ENCODE measurements at places on chromosomes 13 and 19. TPM values are rescaled to one million over a fixed set of nuclear protein-coding genes. Genes with fewer than 3 reads are reported as not detected.

DNA sequence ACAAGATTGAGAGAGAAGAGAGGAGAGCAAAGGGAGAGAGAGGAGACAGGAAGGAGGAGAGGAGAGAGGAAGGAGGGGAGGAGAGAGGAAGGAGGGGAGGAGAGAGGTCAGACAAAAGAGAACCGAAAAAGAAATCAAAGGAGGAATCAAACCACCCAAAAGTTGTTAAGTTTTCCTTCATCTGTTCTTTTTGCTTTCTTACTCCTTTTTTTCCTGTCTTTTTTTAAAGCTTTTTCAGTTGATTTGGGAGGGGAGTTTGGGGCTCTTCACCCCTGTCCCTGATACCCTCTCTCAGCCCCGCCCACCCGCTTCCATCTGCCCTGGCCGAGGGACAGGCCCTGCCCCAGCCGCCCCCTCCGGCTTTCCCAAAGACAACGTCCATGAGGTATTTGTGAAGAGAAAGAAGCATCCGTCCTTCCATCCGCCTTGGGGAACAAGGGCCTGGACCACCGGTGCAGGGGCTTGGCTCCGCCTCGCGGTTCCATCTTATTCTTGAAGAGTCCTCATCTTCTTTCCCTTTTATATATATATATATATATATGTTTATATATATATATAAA is 13.3 kb downstream of the ZNF574 start:
- DNase-seq, result no peak

DNA sequence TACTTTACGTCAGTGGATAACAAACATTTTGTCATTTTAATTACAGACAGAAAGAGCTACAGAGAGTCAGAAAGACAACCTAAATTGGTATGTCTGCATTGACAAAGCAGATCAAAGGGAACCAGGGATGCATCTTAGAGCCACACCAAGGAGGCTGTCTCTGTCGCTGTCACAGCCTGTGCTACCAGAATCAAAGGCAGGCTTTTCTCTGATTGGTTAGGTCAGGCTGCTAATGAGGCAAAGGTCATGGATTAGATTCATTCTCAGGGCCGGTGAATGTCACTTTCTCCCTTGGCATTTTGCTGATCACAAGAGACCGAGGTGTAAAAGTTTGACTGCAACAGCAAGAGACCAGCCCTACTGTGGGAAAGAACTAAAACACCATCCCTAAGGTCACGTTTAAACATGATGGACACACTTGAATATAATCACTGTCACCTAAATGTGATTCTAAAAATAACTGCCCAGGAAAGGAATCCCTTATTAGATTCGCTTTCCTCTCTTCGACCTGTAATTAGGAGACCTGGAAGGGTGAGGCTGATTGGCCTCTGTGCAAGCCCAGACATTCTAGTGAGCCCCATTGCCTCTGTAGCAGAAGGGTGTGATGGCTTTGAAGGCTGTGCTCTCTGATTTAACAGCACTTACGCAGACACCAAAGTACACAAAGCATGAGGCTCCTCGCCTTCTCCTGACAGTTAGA is 314.4 kb upstream of the NBEA start:
- DNase-seq, result no peak

Gene CGB8
- not detected for total RNA-seq

Gene BRSK1
- 7.9 TPM for total RNA-seq

Data from Panc1 (cell line).